ENCODE measurements at places on chromosomes 16 and 17. TPM values are rescaled to one million over a fixed set of nuclear protein-coding genes. Genes with fewer than 3 reads are reported as not detected.

- no peak for DNase-seq
Observed at GRCh38 chr16:74936902-74937560, 47.9 kb downstream of the WDR59 start.

Gene ITGA2B
- 0.28 TPM for total RNA-seq

DNA sequence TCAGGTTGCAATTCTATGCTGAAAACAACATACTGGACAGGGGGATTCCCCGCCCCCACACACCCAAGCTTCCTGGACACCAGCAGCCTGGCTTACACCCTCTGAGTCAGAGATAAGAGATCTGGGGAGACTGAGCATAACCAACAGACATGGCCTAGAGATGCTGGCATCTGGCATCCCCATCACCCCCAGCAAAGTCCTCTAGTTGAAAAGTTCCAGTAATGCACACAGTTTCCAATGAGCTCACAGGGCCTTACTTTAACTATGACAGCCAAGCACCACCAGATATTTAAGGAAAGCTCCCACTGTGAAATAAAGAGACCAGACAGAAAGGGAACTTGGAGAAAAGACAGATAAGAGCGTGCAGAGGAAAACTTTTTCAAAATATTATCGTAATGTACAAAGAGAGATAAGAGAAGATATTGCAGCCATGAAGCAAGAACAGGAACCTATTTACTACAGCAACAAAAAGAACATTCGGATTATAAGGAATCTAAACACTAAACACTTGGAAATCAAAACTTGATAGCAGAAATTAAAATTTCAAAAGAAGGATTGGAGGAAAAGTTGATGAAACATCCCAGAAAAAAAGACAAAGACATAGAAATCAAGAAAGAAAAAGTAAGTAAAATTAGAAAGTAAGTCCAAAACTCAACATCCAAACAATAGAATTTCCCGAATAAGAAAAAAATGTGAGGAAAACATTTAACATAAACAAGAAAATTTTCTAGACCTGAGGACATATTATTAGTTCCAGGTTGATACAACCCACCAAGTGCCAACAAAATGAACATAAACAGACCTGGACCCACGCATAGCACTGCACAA lies 17.2 kb upstream of the ALOX15 start:
- DNase-seq: no peak

Gene GNGT2
- 3.1 TPM for total RNA-seq
